DMS 273 treated with DMSO at 0.1 percent for 48 hours (cell line): ENCODE measurements at places on chromosomes 11 and 22.

DNA sequence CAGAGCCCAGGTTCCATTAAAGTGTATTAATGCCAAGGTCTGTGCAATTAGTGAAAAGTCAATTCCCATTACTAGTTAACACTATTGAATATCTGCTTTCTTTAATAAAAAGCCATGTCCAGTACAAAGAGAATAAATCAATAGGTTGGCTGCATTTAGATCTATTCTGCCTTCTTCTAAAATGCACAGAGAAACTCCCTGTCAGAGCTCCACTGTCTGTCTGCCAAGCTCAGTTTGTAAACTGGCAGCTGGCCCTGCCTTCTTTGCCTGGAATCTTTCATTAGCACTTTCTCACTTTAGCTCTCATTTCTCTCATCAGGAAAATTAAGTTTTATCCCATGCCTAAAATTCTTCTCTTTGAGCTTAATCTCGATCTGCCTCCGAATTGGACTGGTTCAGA is 35.6 kb downstream of the ARL14EP start:
- no peak for DNase-seq

- no peak for DNase-seq
Observed at GRCh38 chr11:121405646-121406045, 46.5 kb upstream of the SORL1 start.

DNA sequence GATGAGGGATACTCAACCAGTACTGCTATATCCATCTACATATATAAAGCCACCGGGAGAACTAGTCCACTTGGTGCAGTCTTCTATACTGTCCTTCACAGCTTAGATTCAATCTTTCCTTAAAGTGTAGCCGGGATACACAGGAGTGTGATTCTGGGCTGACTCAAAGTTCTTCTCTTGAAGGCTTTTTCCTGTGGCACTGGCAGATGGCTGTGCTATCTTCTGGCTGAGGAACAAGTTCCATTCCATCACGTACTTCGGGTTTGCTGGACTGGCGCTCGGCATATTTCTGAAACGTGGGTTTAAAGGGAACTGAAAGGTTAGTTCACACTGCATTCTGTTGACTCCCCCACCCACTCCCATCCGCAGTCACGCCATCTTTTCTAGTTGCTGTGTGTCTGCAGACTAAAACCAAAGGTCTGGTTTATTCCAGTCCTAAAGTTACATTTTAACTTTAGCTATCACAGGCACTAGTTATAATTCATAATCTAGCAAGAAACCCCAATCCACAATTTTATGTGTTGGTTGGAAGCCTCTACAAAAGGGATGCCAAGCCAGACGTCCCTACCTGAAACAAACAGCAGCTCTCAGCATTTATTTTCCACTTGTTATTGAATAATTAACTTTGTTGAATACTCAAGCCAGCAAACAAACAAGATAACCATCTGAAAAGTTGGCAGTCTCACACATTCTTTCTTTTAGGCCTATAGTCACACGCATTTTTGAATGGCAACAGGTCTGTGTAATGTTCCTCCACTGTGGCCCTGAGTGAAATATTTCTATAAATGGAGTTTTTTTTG is 7.5 kb upstream of the C11orf65 start:
- DNase-seq = no peak

- DNase-seq = no peak
Observed at GRCh38 chr11:15157606-15158137, 42.9 kb downstream of the INSC start.

GRCh38 chr22:45583504-45583903 is 80.8 kb downstream of the FBLN1 start:
- no peak for DNase-seq

DNA sequence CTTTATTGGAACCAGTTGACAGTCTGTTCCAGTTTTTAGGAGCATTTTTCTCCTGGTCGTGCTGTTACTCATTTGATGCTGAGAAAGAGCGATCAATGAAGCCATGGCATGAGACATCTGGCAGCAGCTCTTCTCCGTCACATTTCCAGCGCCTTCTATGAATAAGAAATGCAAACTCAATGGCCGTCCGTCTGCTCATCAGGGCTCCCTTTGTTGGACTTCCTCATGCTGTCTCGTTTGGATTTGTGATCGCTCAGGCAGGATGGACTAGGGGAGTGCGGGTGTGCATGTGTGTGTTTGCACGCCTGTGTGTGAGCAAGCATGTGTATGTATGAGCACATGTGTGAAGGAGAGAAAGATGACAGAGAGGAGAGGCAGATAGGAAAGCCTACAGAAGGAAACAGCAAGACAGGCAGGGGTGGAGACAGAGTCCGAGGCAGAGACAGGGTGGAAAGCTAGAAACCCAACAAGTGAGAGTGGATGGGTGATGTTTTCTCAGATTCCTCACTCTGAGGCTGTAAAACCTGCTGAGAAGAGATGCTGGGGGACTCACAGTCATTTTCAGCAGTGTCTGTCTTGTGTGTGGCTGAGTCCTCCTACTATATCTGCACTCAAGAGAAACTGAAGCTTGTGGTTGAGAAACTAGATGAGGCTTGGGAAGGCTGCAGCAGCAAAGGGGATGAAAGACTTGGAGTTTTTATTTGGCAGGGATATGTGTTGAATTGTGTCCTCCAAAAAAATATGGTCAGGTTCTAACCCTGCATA is 56.0 kb upstream of the CLMP start:
- DNase-seq = no peak

DNA sequence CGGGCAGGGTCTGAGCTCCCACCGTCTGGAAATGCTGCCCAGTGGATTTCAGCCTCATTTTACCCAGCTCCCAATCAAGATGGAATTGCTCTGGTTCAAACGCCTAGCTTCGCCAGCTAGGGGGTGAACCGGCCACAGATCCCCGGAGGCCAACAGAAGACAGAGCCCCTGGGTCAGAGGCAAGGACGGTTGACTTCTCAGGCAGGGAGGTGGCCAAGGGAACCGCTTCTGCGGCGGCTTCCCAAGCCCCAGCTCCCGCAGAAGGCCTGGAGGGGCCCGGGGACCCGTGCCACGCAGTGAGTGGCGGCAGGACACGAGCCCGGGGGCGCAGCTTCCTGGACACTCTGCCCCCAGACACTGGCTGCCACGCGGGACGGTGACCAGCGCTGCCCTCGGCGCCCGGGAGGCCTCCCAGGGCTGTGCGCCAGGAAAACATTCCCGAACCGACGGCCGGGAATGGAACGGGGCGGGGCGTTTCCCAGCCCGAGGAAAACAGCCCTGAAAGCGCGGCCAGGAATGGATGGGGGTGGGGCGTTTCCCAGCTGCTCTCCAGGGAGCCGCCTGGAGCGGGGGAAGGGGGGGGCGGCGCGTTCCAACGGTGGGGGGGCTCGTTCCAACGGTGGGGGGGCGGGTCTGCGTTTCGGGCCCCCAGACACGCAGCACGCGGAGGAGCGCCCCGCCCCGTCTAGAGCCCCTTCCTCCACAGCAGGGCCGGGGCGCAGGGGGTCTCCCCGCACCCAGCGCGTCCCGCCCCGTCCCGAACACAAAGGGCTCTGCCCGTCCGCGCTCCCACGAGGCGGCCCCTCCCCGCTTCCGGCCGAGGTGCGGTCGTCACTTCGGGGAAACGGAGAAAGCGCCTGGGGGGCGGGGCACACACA is 13.5 kb upstream of the B4GALNT4 start:
- peak; percentile 5 for DNase-seq

DNA sequence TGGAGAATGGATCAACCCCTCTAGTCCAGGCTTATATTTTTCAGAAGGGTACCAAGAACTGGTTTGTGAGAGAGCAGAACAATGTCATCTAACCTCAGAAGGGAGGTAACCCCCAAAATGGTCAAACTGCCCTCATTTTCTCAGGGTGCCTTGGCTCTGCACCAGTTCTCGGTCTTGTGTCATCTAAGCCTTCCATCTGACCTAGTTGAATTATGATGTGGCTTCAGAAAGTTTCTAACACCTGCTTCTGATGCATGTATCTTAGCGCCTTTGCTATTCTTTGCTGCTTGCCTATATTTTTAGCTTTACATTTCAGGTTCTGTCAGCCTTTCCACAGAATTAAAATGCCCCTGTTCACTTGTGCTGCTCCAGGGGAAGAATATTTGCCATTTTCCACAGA is 91.7 kb upstream of the E2F8 start:
- DNase-seq = no peak

- DNase-seq = no peak
Observed at GRCh38 chr22:20508815-20509271, 1.4 kb downstream of the MED15 start.

- DNase-seq = no peak
Observed at GRCh38 chr22:41181349-41182241, 23.5 kb upstream of the L3MBTL2 start.

DNA sequence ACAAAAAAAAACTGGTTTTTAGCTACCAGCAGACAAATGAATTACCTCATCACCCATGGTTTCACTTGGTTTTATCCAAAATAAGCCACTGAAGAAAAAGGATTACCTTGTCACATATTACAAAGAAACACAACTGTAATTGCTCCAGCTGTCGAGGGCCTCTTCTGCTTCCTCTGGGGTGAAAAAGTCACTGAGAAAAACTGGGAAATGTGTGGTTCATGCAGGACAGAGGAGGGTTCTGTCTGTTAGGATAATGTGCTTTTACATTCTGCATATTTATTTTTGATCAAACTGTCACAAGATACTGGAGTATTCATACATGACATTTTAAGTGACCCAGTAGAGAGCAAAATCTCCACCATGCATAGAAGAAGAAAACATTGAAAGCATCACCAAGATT is 211.7 kb downstream of the NAV2 start:
- DNase-seq = no peak

DNA sequence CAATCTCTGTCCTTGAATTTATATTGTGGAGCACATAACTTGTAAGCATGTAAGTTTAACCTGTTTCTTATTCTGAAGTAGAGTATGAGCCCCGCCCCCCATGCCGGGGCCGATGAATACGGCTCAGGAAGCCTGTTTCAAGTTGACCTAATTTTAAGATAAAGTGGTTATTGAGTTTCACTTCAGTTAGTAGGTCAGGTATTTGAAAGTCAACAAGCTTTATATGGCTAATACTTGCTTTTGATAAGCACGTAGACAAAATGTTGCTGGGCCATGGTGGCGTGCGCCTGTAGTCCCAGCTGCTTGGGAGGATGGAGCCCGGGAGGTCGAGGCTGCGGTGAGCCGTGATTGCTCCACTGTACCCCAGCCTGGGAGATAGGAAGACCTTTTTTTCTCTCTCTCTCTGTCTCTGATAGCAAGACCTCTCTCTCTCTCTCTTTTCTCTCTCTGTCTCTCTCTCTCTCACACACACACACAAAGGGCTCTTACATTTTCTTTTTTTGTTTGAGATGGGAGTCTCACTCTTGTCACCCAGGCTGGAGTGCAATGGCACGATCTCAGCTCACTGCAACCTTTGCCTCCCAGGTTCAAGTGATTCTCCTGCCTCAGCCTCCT is 14.4 kb downstream of the YWHAH start:
- no peak for DNase-seq

GRCh38 chr11:122155765-122156527 is 39.9 kb upstream of the BLID start:
- DNase-seq = no peak

DNA sequence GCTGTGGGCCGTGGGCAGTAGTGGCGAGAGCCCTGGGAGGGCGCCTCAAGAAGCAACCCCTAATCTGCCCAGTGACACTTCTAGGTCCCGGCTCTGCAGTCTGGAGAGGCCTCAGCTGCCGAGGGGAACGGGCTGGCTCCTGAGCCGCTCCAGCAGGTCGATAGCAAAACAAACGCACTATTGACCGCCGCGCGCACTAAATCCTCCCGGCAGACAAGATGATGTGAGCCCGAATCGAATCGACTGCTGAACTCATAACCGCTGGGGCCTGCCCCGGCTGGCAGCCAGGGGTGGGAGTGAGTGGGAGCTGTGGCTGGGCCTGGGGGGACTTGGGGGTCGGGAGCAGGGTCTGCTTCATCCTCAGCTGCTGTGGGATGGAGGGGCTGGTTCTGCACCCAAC is 36.1 kb downstream of the FLRT1 start:
- DNase-seq = no peak
